ENCODE measurements at places on chromosomes 12 and 14.

GRCh38 chr14:85444635-85445034, 85.3 kb upstream of the FLRT2 start:
- peak; percentile 13 for DNase-seq

DNA sequence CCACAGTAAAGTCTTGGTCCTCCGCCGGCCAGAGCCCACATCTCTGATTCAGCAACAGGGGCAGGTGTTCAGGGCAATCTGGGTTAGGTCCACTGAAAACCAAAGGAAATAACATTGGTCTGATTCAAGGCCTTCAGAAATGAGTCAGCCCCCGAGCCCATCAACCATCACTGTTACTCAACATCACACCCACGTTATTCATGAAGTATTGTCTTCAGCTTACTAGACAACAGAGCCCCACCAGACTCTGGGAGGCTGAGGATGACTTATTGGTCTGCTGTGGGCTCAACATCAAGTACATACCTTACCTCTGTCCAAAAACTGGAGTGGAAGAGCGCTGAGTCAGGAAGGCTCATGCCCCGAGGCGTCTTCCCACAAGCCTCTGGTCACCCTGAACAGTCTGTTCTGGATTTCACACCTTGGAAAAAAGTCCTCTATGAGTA, 97.5 kb downstream of the ZFP36L1 start:
- no peak for DNase-seq

GRCh38 chr12:52598966-52599365, 2.3 kb downstream of the KRT72 start:
- DNase-seq = no peak

- no peak for DNase-seq
Measured at GRCh38 chr12:120979862-120980696, 1.7 kb downstream of the HNF1A start.

DNA sequence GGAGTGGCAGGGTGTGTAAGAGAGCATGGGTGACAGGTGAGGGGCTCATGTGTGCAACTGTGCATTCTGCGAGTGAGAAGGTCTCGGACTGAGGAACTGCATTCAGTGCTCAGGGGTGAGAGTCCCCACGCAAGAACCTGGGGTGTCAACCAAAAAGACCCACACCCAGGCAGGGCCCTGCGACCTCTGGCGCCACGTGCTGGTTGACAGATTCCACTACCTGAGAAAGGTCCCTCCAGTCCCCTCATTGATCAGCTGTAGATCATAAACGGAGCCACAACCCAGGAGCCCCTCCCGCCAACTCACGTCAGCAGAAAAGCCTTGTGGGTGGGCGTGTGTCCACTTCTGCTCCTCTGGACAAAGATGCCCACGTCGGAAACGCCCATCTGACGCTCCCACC, 98.7 kb downstream of the ASCL4 start:
- DNase-seq = no peak

DNA sequence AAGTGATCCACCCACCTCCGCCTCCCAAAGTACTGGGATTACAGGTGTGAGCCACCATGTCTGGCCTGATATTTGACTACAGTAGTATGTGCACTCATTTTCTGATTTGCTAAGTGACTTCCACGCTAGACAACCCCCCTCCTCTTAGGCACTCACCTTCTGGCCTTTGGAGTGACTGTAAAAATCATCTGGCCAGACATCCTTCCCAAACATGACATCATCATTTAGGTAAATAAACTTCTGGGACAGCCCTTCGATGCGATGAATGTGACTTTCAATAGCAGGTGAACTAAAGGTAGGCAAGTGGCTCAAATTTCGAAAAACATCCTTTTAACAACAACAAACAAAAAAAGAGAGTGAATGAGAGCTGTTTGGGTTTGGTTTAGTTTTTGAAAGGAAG, 30.6 kb upstream of the SYCP3 start:
- no peak for DNase-seq

DNA sequence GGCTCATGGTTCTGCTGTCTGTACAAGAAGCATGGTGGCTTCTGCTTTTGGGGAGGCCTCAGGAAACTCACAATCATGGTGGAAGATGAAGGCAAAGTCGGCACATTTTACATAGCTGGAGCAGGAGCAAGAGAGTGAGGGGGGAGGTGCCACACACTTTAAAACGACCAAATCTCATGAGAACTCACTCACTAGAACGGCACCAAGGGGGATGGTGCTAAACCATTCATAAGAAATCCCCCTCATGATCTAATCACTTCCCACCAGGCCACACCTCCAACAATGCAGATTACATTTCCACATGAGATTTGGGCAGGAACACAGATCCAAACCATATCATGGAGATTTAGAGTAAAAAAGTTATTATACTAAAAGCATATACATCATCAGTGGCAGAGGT, 13.6 kb upstream of the LEMD3 start:
- DNase-seq = no peak

GRCh38 chr12:53624458-53624857, 1.7 kb downstream of the ATF7 start:
- DNase-seq = no peak

- no peak for DNase-seq
Measured at GRCh38 chr12:712172-712863, 40.1 kb upstream of the WNK1 start.

DNA sequence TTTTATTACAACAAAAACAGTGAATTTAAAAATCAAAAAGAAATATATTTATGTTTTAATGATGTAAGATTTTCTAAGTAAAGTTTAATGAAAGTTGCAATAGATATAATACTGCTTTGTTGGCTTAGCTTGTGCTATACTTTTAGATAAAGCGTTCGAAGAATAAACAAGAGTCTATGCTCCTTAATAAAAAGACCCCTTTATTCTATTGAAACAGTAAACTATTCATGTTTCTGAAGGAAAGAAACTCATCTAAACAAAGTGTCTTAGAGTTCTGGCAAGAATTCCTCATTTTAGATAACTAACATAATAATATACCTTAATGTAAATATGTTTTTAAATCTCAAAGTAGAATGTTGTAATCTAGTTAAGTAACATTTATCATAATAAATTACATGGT, 179.0 kb downstream of the RASSF9 start:
- no peak for DNase-seq

- no peak for DNase-seq
Measured at GRCh38 chr14:104427131-104427851, 152.3 kb upstream of the C14orf180 start.

- DNase-seq = peak; percentile 51
Measured at GRCh38 chr14:95774265-95775160, 60.6 kb upstream of the TCL1A start.

- no peak for DNase-seq
Measured at GRCh38 chr14:103688441-103688840, 26.8 kb downstream of the XRCC3 start.

- no peak for DNase-seq
Measured at GRCh38 chr12:69150796-69151127, 88.6 kb upstream of the CPSF6 start.

DNA sequence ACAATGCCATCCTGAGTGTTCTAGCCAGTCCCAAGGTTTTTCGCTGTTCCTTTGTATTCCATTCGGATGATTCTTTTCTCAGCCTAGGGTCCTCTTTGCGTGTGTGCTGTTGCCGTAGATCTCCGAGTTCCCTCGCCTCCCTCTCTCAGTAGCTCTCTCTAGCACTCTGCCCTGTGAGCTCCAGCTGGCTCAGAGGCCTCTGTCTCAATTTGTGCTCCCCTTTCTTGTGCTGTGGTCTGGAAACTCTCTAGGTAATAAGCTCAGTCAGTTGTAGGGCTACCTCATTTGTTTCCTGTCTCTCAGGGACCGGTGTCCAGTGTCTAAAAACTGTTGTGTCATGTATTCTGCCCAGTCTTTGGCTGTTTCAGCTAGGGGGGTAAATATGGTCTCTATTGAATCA, 179.3 kb downstream of the PCNX1 start:
- no peak for DNase-seq

DNA sequence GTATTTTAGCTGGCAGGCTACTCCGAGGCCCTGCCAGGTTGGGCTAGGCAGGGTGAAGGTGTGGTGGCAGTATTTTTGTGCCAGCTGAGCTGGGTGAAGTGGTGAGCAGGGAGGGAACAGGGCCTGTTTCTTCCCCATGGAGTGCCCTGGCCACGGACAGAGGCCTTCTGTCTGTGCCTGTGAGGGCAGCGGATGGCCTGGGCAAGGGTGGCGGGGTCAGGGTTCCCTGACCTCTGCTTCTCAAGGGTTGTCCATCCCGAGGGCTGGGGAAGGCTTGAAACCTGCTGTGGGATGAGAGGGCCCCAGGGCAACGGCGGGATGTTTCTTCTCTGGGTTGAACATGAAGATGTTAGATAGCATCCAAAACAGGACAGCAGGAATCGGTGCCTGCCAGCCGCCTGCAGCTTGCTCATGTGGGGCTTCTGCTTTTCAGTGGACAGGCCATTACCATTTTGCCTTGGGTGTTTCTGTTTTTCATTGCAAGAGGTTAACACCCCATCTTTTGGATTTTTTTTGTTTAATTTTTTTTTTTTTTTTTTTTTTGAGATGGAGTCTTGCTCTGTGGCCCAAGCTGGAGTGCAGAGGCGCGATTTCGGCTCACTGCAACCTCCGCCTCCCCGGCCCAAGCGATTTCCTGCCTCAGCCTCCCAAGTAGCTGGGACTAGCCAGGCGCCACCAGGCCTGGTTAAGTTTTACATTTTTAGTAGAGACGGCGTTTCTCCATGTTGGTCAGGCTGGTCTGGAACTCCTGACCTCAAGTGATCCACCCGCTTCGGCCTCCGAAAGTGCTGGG, 3.3 kb downstream of the MTA1 start:
- DNase-seq = no peak
